ENCODE measurements at places on chromosomes 16 and 17. TPM values are rescaled to one million over a fixed set of nuclear protein-coding genes. Genes with fewer than 3 reads are reported as not detected.

DNA sequence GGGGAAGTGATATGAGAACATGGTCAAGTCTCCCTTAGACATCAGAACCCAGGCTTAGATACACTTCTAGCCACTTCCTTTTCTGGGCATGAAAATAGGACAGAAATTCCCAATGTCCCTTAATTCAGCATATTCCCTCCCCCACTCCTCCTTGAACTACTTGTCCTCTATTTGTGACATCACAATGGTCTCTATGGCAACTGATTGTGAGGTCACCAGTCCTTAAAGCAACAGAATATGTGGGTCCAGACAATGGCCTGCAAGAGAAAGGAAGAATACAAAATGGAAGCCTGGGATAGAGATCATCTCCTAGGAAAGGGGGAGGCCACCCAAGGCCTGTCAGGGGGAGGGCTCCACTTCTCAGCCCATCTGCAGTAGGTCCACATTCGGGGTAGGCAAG is 6.7 kb upstream of the SEZ6 start:
- no peak overlapping the region for H3K27ac ChIP-seq
- no peak overlapping the region for H3K4me3 ChIP-seq
- no peaks in the 10 kb centered on the region for H3K36me3 ChIP-seq

TBC1D3C gene
- total RNA-seq, result not detected

OTOP2 gene
- not detected for total RNA-seq

TRAF4 gene
- total RNA-seq, result 18.9 TPM

DNA sequence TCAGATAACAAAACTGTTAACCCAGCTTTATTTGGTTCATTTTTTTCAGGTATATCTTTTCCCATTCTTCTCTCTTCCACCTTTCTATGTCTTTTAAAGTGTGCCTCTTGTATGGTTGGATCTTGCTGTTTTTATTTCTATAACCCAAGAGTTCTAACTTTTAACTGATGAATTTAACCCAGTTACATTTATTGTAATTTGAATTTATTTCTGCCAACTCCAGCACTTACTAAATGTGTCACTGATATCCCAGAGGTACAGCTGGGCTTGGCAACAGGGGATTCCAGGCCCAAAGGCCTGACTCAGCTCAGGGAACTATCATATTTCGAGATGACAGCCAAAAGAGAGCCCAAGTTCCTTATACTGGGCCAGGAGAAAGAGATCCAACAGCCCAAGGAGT is 200.1 kb downstream of the GSG1L start:
- H3K27ac ChIP-seq, result no peak overlapping the region
- H3K4me3 ChIP-seq, result no peak overlapping the region
- no peaks in the 10 kb centered on the region for H3K27me3 ChIP-seq
